Left cardiac atrium (tissue), 4 donors: ENCODE measurements at places on chromosomes 3 and 15. TPM values are rescaled to one million over a fixed set of nuclear protein-coding genes. Genes with fewer than 3 reads are reported as not detected.

Gene C3orf22
- total RNA-seq, result not detected

Gene EIF4A2
- 342 TPM for total RNA-seq

Gene NLGN1
- 2.5 TPM for total RNA-seq

Gene FOXL2NB
- total RNA-seq, result not detected

Gene SLC22A14
- total RNA-seq, result 0.13 TPM

Gene CTDSPL
- 50.2 TPM for total RNA-seq

Gene IGF2BP2
- 12.8 TPM for total RNA-seq

Gene ERICH6
- total RNA-seq, result not detected

- no peak for DNase-seq
Measured at GRCh38 chr3:83092521-83093221, 1331.2 kb upstream of the GBE1 start.

GRCh38 chr3:98242155-98242554 lies 21.9 kb upstream of the OR5H6 start:
- DNase-seq, result no peak

DNA sequence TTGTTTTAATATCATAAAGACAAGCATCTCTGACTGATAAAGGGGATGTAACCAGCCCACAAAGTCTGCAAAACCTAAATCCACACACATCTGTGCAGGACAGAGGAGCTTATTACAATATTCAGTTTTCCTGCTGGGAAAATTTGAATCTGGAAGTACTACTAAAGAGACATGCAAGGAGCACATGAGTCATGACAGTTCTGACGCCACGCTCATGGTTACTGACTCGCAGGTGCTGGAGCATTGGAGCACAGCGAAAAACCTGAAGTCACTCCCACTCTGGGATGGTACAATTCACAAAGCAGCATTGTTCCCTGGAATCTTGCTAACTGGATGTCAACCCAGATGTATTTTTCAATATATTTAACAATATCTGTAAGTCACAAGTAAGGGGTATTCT lies 7.6 kb upstream of the ISL2 start:
- DNase-seq, result no peak

- DNase-seq, result no peak
Measured at GRCh38 chr3:194386648-194387047, 12.4 kb downstream of the GP5 start.

- DNase-seq, result no peak
Measured at GRCh38 chr15:35810007-35810406, 264.0 kb upstream of the DPH6 start.

- no peak for DNase-seq
Measured at GRCh38 chr15:40275954-40276353, 6.9 kb downstream of the ANKRD63 start.

DNA sequence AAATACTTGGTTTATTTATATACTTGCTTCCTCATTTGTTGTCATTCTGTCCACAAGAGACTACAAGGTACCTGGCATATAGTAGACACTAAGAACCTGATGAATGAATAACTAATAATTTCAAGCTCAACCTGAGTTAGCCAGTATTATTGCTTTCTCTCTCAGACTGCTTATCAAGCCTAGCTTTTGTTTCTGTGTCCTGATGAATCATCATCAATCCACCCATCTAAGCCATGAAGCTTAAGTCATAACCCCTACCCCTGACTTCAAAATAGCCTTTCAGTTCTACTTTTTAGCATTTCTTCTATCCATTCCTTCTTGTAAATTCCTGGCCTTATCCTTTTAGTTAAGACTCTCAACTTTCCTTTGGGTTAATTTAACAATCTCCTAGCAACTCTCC lies 420.8 kb downstream of the EPHA6 start:
- DNase-seq, result no peak

DNA sequence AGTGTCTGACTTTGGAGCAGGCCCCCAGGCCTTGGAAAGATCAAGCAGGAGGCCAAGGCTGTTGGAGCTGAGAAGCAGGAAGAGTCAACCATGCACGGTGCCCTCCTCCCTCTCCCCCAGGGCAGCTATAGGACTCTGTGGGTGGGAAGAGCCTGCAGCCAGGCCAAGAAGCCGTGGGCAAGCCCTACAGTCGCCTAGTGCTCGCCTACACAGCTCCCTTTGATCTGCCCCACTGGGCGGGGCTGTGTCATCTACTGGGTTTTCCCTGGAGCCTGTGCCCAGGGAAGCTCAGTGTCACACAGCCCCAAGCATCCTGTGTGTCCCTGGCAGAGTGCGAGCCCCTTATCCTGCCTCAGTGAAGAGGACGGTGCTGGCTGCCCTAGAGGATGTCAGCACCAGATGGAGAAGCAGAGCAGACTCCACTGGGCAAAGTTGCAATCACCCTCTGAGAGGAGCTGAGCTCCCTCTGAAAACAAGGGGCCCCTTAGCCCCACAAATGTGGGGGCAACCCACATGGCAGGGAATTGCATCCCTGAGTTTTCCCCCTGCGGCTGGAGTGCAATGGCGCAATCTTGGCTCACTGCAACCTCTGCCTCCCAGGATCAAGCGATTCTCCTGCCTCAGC lies 72.2 kb downstream of the KLF13 start:
- DNase-seq, result no peak

DNA sequence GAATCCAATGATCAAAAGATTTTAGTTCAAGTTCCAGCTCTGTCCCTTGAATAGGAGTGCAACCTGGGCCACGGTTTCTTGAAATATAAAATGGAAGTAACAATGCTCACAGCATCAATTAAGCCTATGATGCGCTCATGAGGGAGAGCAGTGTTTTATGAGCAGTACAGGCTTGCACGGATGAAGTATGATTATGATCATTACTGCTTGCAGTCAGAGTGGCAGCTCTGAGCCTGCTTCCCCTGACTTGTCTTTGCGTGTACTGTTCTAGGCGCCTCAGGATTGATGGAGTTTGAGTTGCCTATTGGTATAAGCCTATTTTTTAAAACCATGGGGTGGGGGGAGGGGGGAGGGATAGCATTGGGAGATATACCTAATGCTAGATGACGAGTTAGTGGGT lies 37.0 kb downstream of the ITGB5 start:
- no peak for DNase-seq

GRCh38 chr3:159077860-159078259 lies 276.0 kb downstream of the MFSD1 start:
- DNase-seq, result no peak

- DNase-seq, result no peak
Measured at GRCh38 chr15:84828086-84828908, 11.1 kb downstream of the ALPK3 start.

DNA sequence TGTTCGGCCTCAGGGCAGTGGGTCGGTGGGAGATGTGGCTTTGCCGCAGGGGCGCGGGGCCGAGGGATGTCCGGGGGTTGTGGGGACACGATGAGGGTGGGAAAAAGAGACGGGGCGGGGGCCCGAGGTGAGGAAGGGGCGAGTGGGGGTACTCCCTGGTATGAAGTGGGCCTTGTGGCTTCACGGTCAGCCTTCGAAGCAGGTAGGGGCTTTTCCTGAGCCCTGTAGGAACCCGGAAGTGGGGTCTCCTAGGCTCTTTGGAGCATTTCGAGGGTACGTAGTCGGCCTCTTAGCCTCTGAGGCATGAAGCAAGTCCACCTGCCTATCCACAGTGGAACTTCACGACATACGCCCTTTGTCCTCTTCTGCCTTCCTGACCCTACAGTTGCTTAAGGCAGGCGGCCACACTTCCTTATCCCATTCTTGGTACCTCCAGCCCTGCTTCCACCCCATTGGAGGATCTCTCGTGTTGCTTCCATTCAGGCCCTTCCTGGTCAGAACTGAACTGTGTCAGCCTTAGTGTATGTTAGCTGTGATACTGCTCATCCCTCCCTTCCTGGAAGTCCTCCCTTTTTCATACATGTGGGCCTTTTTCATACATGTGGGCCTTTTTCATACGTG lies 389 bp downstream of the ARPC4 start:
- peak; percentile 37 for DNase-seq

DNA sequence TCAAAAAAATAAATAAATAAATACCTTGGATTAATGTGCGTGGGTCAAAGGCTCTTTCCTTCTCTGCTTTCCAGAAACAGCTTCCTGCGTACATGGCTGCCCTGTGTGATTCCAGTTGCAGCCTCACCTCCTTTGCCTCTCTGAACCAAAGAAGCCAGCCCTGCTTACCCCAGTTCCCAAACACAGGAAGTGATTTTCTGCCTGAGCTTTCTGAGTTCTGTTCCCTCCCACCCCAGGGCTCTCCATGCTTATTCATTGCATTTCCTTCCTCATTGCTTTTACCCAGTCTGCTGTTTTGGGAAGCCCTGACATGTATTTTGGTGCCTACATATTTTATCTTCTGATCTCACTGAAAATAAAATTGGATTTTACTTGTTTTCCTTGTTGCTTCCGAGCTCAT lies 15.4 kb downstream of the ZSCAN2 start:
- no peak for DNase-seq

GRCh38 chr15:25993506-25993905 lies 130.4 kb upstream of the ATP10A start:
- DNase-seq, result no peak

DNA sequence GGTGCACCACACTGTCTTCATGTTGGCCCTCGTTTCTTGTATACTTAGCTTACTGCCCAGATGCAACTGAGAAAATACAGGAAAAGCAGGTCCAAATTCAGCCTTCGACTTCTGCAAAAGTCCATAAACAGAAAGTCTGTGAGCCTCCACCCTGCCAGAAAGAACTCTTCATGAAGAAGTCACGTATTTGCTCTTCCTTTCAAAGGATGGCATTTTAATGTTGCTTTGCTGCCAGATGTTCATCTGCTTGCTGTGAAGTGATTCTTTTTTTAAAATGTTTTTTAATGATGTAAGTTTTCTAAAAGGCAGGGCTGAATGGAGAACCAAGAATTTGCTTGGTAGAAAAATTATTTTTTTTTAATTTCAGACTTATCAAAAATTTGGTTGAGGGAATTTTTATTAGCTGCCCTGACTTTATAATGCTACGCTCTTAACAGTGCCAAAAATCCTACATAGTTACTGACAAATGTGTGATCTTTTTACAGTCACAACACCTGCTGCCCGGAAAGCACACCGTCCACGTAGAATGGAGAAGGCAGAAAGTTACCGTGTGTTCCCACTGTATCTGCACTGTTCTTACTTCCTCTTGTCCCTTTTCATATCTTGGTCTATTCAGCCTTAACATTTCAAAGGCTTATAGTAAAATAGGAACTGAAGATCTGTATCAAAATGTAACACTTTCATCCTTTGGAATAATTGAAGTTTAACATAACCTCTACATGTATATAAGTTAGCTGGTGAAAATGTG lies 136.3 kb downstream of the LRRC28 start:
- no peak for DNase-seq

DNA sequence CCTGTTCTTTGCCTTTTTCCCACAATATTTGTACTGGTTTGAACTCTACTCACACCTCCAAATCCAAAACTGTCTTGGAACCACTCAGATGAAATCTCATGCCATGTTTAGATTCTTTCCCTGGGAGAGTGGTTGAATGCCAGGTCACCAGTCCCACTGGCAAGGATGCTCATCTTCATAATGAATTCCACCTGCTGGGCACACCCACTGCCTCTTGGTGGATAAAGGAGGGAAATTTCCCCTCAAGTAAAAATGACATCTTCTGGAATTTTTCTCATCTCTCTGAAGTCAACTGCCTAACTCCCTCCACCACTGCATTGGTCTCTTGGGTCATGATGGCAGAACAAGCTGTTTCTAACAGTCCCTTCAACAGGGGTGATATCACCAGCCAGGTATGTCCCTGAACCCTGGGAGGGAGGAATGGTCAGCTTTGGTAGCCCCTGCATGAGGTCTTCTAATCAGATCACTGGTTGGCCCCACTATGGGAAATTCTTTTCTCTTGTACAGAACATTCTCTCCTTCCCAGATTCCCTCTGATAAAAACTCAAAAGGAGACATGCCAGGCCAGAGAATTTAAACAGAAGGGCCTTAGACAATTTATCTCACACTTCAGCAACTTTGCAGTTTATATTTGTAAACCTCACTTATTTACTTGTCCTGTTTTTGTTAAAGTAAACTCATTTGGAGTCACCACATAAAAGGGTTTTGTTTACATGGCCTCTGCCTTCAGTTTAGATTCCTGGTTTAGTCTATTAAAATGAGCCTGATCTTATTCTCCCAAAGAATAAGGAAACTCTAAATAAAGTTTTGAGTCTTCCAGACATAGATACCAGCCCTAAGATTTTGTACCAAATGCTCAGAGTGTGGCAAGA lies 143.4 kb downstream of the WNT5A start:
- no peak for DNase-seq

DNA sequence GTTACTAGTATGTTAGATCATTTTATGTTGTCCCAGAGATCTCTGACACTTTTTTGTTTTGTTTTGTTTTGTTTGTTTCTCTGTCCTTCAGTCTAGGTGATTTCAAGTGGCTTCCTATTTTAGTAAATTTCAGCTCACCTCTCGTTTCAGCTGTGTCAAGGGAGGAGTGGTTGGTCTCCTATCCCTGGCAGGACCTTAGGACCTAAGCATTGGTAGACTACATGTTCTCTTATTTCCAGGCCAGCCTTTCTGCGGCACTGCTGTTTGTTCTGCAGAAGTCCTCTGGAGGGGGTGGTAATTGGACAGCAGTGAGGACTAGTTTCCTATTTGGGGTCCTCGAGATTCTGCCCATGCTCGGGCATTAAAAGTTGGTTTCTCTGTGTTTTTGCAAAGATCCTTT lies 31.8 kb downstream of the MGA start:
- DNase-seq, result no peak

DNA sequence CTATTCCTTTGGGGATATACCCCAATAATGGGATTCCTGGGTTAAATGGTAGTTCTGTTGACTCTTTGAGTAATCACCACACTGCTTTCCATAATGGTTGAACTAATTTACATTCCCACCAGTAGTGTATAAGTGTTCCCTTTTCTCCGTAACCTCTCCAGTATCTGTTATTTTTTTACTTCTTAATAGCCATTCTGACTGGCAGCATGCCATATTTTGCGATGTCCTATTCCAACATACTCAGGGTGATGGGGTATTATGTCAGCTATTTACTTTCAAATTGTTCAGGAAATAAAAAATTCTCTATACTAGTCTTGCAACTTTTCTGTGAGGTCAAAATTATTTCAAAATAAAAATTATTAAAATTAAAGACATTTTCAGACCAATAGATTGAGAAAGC lies 9.1 kb upstream of the PARP14 start:
- DNase-seq, result no peak

DNA sequence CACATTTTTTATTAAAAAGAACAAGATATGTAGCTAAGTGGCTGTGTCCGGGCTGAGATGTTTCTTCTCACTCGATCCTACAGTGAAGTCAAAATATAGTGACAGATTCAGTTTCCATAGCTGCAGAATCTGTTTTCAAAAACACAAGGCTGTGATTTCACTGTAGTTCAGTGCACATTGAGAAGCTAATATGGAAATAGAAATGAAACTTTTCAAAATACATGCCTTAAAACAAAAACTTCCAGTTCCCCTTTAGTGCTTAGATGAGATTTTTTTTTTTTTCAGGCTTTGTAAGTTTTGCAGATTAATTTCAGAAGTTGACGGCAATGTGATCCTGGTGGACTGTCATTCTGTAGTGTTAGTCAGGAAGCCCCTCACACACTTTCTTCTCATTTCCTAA lies 23.8 kb upstream of the TRAK1 start:
- no peak for DNase-seq

DNA sequence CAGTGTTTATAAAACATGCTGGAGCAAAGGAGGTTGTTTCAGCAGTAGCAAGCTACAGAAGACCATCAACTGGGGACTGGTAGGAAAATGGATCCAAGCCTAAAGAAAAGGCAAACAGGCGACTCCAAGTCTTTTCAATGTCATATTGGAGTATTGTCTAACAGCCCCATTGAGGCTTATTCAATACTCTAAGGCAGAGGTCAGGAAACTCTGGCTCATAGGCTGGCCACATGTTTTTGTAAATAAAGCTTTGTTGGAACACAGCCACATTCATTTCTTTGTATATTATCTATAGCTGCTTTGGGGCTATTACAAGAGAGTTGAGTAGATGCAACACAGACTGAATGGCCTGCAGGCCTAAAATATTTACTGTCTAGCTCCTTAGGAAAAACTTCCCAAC lies 77.5 kb downstream of the RPL22L1 start:
- DNase-seq, result no peak
